ENCODE measurements at places on chromosomes 7 and 10.
A peak's percentile ranks its signal among the peaks of the same experiment; 100 is the strongest.

DNA sequence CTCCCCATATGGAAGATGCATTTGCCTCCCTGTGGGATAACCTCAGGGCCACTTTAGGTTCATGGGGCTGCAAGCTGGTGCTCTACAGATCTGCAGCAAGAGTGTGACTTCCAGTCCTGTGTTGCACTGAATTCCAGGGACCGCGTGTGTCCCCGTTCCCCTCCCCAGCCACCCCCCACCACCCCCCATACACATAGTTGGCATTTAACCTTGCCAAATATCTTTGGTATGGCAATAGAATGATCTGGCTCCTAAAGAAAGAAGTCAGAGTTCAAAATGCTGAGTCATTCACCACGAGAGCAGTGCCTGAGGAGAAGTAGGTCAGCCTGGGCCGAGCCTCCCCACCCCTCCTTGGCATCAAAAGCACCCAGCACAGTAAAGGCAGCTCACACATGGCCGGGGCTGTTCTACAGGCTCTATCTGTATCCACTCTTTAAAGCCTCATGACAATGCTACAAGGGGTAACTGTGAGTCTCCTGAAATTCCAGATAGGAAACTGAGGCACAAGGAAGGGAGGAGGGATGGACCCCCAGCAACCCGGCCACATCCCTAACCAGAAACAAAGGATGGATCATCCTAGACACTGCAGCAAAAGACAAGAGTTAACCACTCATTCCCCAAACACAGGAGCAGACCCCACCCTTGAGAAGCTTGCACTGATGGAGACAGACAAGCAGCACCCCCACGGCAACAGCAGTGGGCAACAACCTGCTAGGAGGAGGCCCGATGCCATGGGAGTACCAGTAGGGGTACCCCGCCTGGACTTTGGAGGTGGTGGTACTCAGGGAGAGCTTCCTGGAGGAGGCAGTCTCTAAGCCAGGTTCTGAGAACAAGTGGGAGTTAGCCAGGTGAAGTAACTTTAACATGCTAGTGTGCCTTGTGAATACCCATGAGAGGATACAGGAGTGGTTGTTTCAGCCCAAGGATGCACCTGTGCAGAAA, 70.3 kb upstream of the NANOS1 start:
- peaks cover 23% of the 10 kb centered on the region for H3K27me3 ChIP-seq
- H3K36me3 ChIP-seq, result no peaks in the 10 kb centered on the region
- H3K27ac ChIP-seq, result no peak overlapping the region
- no peak for DNase-seq
- peaks cover 8% of the 10 kb centered on the region for H3K4me1 ChIP-seq
- no peak overlapping the region for H3K4me3 ChIP-seq

GRCh38 chr7:142938611-142939010, 673 bp upstream of the LLCFC1 start:
- no peak overlapping the region for H3K27ac ChIP-seq
- peaks cover 52% of the 10 kb centered on the region for H3K27me3 ChIP-seq
- H3K4me1 ChIP-seq, result peaks cover 10% of the 10 kb centered on the region
- peaks cover 4% of the 10 kb centered on the region for H3K36me3 ChIP-seq

DNA sequence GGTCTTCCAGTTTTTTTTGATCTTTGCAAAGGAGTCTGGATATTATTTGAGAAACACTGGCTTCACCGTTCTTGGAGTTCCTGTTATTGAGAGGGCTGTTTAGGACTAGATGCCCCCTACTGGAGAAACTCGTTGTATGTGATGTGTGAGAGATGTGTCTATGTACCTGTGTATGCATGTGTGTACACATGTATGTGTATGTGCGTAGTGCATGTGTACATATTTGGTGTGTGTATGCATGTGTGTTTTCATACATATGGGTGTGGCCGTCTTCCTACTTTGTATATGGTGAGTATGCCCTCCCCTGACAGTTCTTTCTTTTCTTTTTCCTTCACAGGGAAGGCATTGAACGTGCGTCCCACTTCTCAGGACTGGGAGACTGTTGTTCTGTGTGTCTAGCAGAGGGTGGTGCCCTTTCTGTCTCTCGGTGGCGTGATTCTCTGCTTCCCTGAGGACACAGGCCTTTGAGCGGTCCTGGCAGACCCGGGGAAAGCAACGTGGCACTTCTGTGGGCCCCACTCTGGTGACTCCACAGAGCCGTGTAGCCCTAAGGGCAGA, 3.0 kb upstream of the CALHM3 start:
- H3K27ac ChIP-seq, result no peak overlapping the region
- H3K27me3 ChIP-seq, result no peaks in the 10 kb centered on the region
- H3K36me3 ChIP-seq, result no peaks in the 10 kb centered on the region
- H3K4me1 ChIP-seq, result peaks cover 11% of the 10 kb centered on the region

GRCh38 chr7:101936611-101937231, 119.3 kb downstream of the CUX1 start:
- no peaks in the 10 kb centered on the region for H3K36me3 ChIP-seq
- no peak for DNase-seq
- no peak overlapping the region for H3K4me3 ChIP-seq
- H3K27me3 ChIP-seq, result no peaks in the 10 kb centered on the region
- H3K27ac ChIP-seq, result no peak overlapping the region

- no peak overlapping the region for H3K4me3 ChIP-seq
- no peak for DNase-seq
- no peaks in the 10 kb centered on the region for H3K4me1 ChIP-seq
- peaks cover 3% of the 10 kb centered on the region for H3K36me3 ChIP-seq
- no peaks in the 10 kb centered on the region for H3K27me3 ChIP-seq
Observed at GRCh38 chr7:105940109-105940508, 23.0 kb upstream of the CDHR3 start.

GRCh38 chr10:26335574-26336093, 102.5 kb upstream of the APBB1IP start:
- no peak for DNase-seq
- peaks cover 3% of the 10 kb centered on the region for H3K4me1 ChIP-seq
- H3K27me3 ChIP-seq, result peaks cover 9% of the 10 kb centered on the region
- H3K4me3 ChIP-seq, result peak overlapping the region; percentile 90
- no peak overlapping the region for H3K27ac ChIP-seq

GRCh38 chr7:18666107-18666728, 170.7 kb downstream of the HDAC9 start:
- H3K36me3 ChIP-seq, result no peaks in the 10 kb centered on the region
- DNase-seq, result peak; percentile 28
- peaks cover 4% of the 10 kb centered on the region for H3K4me1 ChIP-seq
- no peak overlapping the region for H3K27ac ChIP-seq
- H3K4me3 ChIP-seq, result peak overlapping the region; percentile 7

- peaks cover 8% of the 10 kb centered on the region for H3K4me1 ChIP-seq
- no peak overlapping the region for H3K27ac ChIP-seq
- H3K36me3 ChIP-seq, result peaks cover 2% of the 10 kb centered on the region
- no peak overlapping the region for H3K4me3 ChIP-seq
Observed at GRCh38 chr7:5752663-5753062, 28.8 kb downstream of the RNF216 start.

DNA sequence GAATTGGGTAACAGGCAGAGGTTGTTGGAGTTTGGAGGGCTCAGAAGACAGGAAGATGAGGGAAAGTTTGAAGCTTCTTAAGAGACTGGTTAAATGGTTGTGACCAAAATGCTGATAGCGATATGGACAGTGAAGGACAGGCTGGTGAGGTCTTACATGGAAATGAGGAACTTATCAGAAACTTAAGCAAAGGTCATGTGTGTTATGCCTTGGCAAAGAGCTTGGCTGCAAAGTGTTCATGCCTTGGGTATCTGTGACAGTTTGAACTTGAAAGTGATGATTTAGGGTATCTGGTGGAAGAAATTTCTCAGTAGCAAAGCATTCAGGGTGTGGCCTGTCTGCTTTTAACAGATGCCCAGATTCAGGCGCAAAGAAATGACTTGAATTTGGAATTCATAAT, 64.5 kb upstream of the EEPD1 start:
- no peak for DNase-seq
- H3K4me3 ChIP-seq, result no peak overlapping the region
- no peaks in the 10 kb centered on the region for H3K4me1 ChIP-seq
- no peaks in the 10 kb centered on the region for H3K27me3 ChIP-seq
- H3K36me3 ChIP-seq, result no peaks in the 10 kb centered on the region

DNA sequence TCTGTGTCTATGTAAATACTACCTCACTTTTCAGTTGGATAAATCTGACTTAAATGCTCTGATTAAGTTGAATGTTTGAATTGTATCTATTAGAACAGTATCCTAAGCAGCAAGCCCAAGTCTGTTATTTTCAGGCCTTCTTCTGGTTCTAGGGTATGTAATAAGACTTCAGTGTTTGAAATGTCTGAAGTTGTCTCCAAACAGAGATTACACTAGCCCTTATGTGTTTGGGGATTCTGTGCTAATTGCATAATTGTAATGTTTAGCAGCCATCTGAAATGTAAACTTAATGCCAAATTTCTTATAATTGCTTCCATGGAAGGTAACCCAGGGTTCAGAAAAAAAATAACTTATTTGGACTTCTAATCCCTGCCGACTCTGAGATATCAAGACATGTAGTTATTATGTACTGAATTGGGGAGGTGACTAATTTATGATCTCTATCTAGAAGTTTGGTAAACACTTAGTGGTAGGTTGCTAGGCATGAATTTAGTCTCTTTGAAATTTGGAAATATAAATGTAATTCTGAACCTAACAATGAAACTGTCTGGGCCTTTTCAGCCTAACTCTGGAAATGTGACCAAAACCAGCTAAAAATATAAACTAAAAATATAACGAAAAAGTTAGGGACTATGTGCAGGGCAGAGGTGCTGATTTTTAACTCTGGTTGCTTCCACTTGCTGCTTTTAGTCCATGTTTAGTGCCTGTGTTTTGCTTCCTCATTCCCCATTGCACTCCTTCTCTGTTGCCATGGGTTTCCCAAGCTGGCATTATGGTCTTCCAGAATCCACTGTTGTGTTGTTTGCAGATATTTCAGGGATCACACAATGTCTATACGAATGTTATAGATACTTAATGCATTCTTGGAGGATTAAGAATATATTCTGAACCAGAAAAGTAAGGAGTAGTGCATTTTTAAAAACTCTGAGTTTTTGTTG, 54.8 kb downstream of the MCU start:
- H3K4me1 ChIP-seq, result peaks cover 4% of the 10 kb centered on the region
- no peak for DNase-seq
- no peak overlapping the region for H3K27ac ChIP-seq
- peaks cover 3% of the 10 kb centered on the region for H3K36me3 ChIP-seq
- no peaks in the 10 kb centered on the region for H3K27me3 ChIP-seq

DNA sequence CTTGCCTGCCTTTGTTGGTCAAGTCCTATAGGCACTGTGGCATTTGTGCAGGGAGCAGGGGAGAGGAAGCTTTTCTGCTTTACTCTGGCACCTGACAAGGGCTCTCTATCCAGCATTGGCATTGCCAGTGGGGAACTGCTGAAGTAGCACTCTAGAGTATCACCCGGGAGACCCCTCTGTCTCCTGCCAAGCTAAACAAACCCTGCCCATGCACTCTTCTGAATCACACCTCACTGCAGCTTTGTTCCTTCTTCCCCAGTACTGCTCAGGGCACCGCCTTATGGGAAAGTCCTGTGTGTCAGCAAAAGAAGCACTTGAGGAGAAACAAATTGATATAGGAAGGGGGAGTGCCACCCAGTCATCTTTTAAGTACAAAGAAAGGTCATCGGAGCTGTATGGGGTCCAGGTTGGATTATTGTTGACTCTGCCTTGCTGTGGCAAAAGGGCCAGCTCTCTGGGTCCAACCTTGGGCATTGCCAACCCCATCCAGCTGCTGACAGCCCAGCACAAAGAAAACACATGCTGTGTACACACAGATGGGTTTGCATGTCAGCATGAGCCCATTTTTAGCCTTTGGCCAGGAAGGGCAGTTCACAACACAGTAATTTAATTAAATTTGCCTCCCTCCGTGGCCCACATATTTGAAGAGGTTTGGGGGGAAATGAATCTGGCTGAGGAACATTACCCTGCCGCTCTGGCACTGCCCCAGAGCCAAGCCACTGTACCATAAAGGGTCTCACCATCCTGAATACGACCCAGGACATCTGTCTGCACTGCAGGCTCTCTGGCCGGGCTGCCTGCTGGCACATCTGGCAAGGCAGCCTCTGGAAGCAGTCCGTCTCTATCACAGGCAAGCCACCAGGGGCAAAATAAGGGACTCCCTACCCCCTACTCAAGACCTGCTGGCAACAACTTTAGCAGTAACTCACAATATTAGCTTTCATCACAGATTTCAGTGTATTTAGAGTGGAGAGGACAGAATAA, 13.1 kb downstream of the LRRC4 start:
- no peak for DNase-seq
- peak overlapping the region; percentile 6 for H3K27ac ChIP-seq
- H3K27me3 ChIP-seq, result no peaks in the 10 kb centered on the region
- peaks cover 3% of the 10 kb centered on the region for H3K36me3 ChIP-seq
- peaks cover 12% of the 10 kb centered on the region for H3K4me1 ChIP-seq

Measured in T-helper 17 cell (primary cell).